ENCODE measurements at places on chromosomes 1 and 21. TPM values are rescaled to one million over a fixed set of nuclear protein-coding genes. Genes with fewer than 3 reads are reported as not detected.
A peak's percentile ranks its signal among the peaks of the same experiment; 100 is the strongest.

The IL23R gene
- 7.1 TPM for total RNA-seq

GRCh38 chr1:221783437-221783836 is 41.5 kb upstream of the DUSP10 start:
- DNase-seq, result no peak
- H3K4me3 ChIP-seq, result no peak overlapping the region
- no peaks in the 10 kb centered on the region for H3K36me3 ChIP-seq
- no peaks in the 10 kb centered on the region for H3K27me3 ChIP-seq
- peaks cover 46% of the 10 kb centered on the region for H3K4me1 ChIP-seq
- peak overlapping the region; percentile 39 for H3K27ac ChIP-seq

GRCh38 chr1:47532921-47533792 is 95.3 kb downstream of the FOXD2 start:
- peak; percentile 19 for DNase-seq
- H3K4me1 ChIP-seq, result peaks cover 2% of the 10 kb centered on the region
- peak overlapping the region; percentile 26 for H3K4me3 ChIP-seq
- H3K27me3 ChIP-seq, result peaks cover 47% of the 10 kb centered on the region
- H3K36me3 ChIP-seq, result no peaks in the 10 kb centered on the region

The PRR9 gene
- total RNA-seq, result not detected

The OR14K1 gene
- not detected for total RNA-seq

GRCh38 chr1:114075105-114075504 is 78.6 kb downstream of the SYT6 start:
- no peaks in the 10 kb centered on the region for H3K36me3 ChIP-seq
- H3K27me3 ChIP-seq, result peaks cover 3% of the 10 kb centered on the region
- no peak overlapping the region for H3K4me3 ChIP-seq
- H3K4me1 ChIP-seq, result peaks cover 4% of the 10 kb centered on the region

The BSND gene
- total RNA-seq, result not detected

The HTR1D gene
- not detected for total RNA-seq

- no peak for DNase-seq
- no peaks in the 10 kb centered on the region for H3K36me3 ChIP-seq
- H3K27ac ChIP-seq, result no peak overlapping the region
- no peaks in the 10 kb centered on the region for H3K27me3 ChIP-seq
- H3K4me1 ChIP-seq, result no peaks in the 10 kb centered on the region
Observed at GRCh38 chr1:216186816-216187215, 236.4 kb downstream of the USH2A start.

DNA sequence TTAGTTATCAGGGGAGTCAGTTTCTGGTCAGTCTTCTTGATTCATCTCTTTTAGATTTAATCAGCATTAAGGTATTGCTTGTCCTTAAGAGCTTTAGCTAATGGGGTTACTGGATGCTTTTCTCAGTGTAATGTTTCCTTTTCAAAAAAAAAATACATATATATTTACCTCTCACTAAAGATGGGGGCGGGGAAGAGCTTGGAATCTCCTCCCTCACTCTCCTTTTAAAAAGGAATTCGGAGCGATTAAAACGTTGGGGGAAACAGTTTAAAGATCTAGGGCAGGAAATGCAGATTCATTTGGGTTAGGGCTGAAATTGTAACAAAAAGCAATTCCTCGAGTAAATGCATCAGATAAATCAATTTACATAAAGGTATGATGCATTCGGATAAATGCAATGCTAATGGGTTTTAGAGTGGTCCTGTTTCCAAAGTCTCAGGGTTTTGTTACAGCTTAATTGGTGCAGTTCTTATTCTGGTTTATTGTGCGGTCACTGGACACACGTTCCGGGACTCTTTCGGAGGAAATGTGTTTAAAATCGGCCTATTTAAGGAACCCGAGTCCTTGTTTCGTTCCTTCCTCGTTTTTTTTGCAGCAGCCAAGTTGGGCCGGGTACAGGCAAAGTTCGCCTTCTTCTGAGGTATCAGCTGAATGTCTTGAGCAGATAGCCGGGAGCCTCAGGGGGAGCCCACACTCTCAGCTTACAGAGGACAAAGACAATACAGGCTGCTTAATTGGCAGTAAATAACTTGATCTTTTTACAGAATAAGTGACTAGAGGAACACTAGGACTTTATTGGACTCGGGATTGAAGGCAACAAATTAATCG is 1.6 kb downstream of the LMO4 start:
- peaks cover 29% of the 10 kb centered on the region for H3K27me3 ChIP-seq
- peak; percentile 19 for DNase-seq
- H3K4me3 ChIP-seq, result peak overlapping the region; percentile 72
